ENCODE measurements at places on chromosomes 5 and 9.
A peak's percentile ranks its signal among the peaks of the same experiment; 100 is the strongest.

GRCh38 chr9:21001581-21001980 is 29.9 kb downstream of the HACD4 start:
- no peak for DNase-seq

- no peak for DNase-seq
These were observed 2.1 kb downstream of the NRARP start for GRCh38 chr9:137299938-137300337.

DNA sequence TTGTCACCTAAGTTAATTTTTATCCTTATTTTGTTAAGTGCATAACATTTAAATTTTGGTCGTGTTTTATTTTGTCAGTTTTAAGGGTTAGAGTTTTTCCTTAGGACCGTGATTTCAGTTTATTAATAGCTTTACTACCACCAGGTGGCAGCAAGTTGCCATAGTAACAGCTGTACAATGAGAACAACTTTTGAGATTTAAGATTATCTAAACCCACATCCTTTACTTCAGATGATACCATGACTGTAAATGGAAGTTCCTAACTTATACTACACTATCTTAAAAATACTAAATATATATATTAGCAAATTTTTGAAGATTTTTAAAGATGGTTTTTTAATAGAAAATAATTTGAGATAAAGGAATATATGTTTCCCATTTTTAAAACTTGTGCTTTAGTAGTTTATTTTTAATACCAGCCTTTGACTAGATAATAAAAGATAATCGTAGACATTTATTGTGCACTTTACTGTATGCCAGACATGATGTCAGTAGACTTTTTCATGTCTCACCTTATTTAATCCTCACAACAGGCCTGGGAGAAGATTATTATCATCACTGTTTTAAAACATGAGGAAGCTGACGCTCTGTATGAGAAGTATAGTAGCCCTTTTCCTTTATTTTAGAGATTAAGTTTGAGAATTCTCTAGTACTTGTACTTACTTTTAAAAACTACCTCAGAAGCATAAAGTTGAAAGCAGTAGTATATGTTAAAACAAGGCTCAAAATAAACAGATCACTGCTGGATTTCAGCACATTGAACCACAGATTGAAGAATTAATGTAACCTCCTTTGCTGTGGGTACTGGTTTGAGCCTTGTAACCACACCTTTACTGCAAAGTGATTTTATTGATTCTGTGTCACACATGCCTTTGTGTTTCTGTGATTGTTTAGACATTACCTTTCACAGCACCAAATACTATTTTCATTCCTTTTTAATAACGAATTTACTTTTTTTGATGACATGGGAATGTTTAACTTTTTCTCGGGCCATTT is 27.5 kb downstream of the SREK1 start:
- DNase-seq: peak; percentile 63

GRCh38 chr9:9560382-9561035 is 1052.3 kb downstream of the PTPRD start:
- DNase-seq: no peak

DNA sequence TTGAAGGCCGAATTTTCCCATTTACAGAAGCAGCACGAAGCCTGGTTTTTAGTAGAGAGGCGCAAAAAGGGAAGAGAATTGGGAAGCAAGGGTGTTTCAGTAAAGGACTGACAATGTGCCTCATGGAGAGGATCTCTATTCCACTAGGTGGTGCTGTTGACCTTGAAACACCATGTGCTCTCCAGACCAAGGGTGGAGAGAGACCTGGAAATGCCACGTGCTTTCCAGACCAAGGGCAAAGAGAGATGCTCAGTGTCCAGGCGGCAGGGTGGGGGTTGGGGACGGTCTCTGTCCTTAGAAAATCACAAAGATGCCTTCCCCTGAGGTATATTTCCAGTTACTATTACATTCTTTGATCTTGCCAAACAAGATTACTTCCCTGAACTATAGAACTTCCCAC is 425.3 kb downstream of the CSNK1G3 start:
- DNase-seq: peak; percentile 58

DNA sequence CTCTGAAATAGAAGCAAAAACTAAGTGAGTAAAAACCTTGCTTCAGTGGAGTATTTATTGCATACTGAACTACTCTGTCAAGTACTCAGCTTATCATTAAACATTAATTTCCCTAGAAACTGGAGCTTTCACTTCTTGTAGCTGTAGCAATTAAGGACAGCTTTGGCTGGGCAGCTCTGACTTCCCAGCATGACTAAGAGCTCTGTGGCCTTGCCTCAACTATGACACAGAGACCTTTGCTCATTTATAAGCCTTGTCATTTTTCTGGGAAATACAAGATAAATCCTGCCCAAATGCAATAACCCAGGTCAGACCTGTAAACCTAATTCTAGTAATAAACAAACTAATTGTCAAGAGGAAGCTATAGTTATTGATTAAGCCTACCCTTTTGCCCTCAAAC is 65.4 kb upstream of the STK32A start:
- peak; percentile 58 for DNase-seq

- no peak for DNase-seq
These were observed 318.3 kb upstream of the IRX4 start for GRCh38 chr5:2201011-2201410.

DNA sequence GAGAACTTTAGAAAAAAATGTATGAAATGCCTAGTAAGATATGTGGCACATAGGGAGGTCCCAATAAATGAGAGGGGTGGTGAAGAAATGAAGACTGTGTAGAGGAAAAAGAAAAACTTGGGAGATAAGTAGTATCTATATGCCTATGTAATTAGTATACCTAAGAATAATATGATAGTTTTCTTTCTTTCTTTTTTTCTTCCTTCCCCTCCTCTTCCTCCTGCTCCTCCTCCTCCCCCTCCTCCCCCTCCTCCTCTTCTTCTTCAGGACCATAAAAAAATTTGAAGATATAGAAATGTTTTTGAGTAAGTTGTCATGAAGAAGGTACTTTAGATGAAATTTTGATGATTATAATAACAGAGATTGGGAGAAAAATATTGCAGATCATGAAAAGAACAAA is 857.4 kb downstream of the MAT2B start:
- no peak for DNase-seq

- DNase-seq: no peak
These were observed 215.7 kb downstream of the ICE1 start for GRCh38 chr5:5638211-5638610.

- DNase-seq: peak; percentile 56
These were observed 7.9 kb downstream of the GABRP start for GRCh38 chr5:170791325-170791954.

- DNase-seq: peak; percentile 24
These were observed 34.5 kb upstream of the SLC46A2 start for GRCh38 chr9:112925058-112925641.

GRCh38 chr5:15518786-15519185 is 18.8 kb downstream of the FBXL7 start:
- no peak for DNase-seq

GRCh38 chr9:69877852-69878514 is 57.4 kb downstream of the CFAP95 start:
- peak; percentile 59 for DNase-seq

DNA sequence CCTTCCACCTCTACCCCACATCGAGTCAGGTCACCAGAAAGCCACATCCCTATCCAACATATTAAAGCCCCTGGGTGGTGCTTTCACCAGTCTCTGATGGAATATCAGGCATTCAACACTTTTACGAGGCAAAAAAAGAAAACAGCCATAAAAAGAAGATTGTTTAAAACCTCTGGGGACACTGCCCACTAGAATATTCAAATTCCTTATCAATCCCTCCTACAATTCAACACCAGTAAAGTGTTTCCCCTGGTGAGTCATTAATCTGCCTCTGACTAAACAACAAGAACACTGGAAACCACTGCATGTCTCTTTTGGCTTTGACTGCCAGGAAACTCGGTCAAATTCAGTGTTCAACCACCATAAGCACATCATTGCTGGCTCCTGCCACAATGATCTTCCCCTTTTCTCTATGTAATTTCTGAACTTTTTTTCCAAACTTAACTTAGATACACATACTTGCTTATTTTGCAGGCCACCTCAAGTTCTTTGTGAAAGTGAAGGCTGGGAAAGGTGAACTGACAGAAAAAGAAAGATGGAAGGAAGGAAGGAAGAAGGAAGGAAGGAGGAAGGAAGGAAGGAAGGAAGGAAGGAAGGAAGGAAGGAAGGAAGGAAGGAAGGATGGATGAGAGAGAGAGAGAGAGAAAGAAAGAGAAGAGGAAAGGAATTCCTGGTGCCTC is 105.3 kb downstream of the PAX5 start:
- peak; percentile 40 for DNase-seq

- DNase-seq: peak; percentile 74
These were observed 86.7 kb downstream of the SLC1A3 start for GRCh38 chr5:36692791-36693763.

- peak; percentile 43 for DNase-seq
These were observed 639.7 kb upstream of the C9orf72 start for GRCh38 chr9:28212979-28213378.

- no peak for DNase-seq
These were observed 1999.3 kb upstream of the CDH9 start for GRCh38 chr5:29037716-29038115.

DNA sequence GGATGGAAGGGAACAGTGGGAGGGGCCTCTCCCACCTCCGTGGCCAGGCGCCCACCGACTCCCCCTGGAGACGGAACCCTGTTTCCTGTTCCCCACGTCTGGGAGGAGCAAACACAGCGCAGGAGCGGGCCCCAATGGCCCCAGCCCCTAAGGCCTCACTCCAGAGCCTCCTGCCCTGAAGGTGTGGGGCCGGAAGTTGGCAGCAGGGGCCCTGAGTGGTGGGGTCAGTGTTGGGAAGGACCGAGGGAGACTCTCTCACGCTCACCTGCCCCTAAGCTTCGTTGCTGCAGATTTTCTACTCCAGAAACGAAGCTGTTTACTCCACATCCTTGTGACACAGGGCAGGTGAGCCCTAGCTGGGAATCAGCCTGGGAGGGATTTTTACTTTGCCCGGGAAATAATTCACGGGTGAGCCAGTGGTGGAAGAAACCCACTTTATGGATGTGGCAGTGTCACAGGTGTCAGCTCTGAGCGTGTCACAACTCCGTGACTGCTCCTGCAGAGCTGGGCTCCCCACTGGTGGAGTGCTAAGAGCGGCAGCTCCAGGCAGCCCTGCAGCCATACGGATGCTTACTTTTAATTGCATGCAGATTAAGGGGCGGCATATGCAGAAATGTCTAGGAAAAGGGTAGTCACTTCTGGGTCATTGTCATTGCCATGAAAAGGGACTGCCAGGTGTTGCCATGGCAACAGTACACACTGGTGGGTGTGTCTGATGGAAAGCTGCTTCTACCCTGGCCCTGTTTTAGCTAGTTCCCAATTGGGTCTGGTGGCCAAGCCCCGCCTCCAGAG is 77.5 kb upstream of the OLFM1 start:
- DNase-seq: no peak

- DNase-seq: peak; percentile 17
These were observed 211.1 kb upstream of the ACTBL2 start for GRCh38 chr5:57693488-57694305.

DNA sequence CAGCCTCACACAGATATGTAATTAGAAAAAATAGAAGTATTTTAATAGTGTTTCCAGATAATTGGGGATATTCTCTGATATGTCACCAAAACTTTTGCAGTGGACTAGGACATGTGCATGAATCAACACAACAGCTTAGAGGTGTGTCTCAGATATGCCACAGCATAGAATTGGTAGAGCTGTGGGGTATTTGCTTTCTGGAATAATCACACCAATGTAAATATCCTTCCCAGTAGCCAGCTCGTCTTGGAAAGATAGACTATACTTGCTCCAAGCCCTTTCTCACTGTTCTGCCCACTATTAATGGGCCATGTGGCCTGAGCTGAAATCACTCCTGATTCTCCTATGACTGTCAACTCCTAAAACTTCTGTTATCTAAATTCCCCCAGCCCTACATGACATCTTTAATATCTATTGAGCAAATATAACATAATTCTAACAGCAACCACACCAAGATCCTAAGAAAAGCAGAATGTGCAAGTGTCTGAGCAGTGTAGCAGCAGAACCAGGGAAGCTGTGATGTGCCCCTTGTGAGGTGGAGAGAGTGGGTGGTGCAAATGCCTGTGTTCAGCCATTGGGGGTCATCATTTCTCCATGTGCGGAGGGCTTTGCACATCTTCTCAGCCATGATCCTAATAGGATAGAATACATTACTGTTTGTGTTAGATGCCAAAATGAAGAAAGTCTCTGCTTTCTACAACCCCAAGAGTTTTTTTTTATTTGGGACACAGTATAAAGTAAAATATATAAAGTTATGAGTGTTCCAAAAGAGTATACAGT is 65.0 kb downstream of the MELK start:
- DNase-seq: no peak

- DNase-seq: peak; percentile 49
These were observed 27.9 kb upstream of the MGAT1 start for GRCh38 chr5:180830253-180831138.

DNA sequence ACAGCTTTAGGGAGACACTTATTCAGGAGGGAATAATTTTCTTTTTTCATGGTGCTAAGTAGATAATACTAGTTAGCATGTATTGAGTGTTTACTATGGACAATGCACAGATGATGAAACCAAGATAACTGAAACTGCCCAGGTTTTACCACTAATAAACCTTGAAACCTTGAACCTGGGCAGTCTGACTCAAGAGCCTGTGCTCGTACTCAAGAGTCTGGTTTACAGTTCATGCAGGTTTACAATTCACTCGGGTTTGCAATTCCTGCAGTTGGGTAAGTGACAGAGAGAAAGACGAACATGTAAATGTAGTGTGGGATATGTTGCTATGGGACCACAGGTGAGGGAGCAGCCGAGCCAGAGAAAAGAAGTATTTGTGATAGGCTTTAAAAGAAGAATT is 28.2 kb downstream of the NUP214 start:
- DNase-seq: no peak

- DNase-seq: no peak
These were observed 68.6 kb downstream of the ERMP1 start for GRCh38 chr9:5764130-5764868.

GRCh38 chr5:20041326-20042274 is 53.6 kb upstream of the CDH18 start:
- no peak for DNase-seq

GRCh38 chr5:42321785-42322184 is 101.5 kb upstream of the GHR start:
- no peak for DNase-seq

DNA sequence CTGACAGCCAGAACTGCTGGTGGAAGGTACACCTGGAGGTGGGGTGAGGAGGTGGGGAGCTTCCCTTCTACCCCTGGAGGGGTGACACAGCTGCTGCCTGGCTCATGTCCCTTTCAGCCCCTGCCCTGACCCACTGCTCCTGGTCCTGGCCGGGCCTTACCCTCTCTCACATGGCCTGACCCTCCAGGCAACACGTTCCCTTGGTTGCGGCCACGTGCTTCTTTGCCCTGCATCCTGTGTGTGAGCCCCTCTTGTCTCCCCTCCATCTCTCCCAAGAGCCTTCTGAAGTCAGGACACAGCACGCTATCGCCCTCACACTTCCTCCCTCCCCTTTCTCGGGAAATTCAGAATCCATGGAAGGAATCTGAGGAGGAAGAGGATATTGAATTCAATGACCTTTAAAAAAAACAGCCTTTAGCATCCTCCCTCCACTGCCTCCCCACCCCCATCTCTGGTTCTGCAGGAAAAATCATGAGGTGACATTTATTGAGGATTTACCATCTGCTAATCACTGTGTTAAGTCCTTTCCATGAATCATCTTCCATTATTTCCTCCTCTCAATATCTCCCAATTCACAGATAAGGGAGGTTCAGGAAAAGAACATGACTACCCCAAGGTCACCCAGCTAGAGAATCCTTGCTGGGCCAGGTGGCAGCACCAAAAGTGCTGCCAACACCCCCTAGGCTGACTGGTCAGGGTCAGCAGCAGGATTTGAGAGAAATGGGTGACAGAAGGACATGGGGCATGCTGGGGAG is 8.3 kb downstream of the AQP3 start:
- no peak for DNase-seq

GRCh38 chr5:138705567-138705966 is 47.7 kb upstream of the CTNNA1 start:
- no peak for DNase-seq

GRCh38 chr5:171574376-171574775 is 154.9 kb downstream of the FGF18 start:
- DNase-seq: no peak
